ENCODE measurements at places on chromosomes 16 and 17. TPM values are rescaled to one million over a fixed set of nuclear protein-coding genes. Genes with fewer than 3 reads are reported as not detected.

Gene LRRC46
- total RNA-seq = 2.8 TPM

Gene CD300E
- not detected for total RNA-seq

Gene PPY
- not detected for total RNA-seq

Gene MRPL12
- 324 TPM for total RNA-seq

Gene TPPP3
- 13.3 TPM for total RNA-seq

Gene UNC13D
- total RNA-seq = 4.3 TPM

Gene GRIN2A
- total RNA-seq = not detected

Gene TK1
- 233 TPM for total RNA-seq

Gene TMEM238L
- total RNA-seq = not detected

Gene FOXF1
- total RNA-seq = not detected

Gene TVP23B
- total RNA-seq = 71.2 TPM

Gene RCVRN
- total RNA-seq = not detected

Gene UMOD
- not detected for total RNA-seq

Gene RANGRF
- 50.8 TPM for total RNA-seq

Gene DBNDD1
- total RNA-seq = 61.2 TPM

Gene GRIN2C
- total RNA-seq = 0.24 TPM

Gene SERPINF2
- 1.6 TPM for total RNA-seq

Gene ZMYND15
- total RNA-seq = 0.41 TPM

Gene TBC1D3
- total RNA-seq = not detected

Gene CNEP1R1
- 18.8 TPM for total RNA-seq

Gene CACNG1
- total RNA-seq = 0.11 TPM

Gene KCNH6
- not detected for total RNA-seq

Gene TBC1D3I
- 0.29 TPM for total RNA-seq

Gene AIPL1
- not detected for total RNA-seq
